ENCODE measurements at places on chromosomes 11 and 22. TPM values are rescaled to one million over a fixed set of nuclear protein-coding genes. Genes with fewer than 3 reads are reported as not detected.

GRCh38 chr11:134521001-134521400, 109.0 kb upstream of the B3GAT1 start:
- no peak overlapping the region for H3K4me3 ChIP-seq
- H3K36me3 ChIP-seq, result no peaks in the 10 kb centered on the region
- H3K4me1 ChIP-seq, result no peaks in the 10 kb centered on the region
- H3K27me3 ChIP-seq, result no peaks in the 10 kb centered on the region
- peak; percentile 10 for DNase-seq
- no peak overlapping the region for H3K27ac ChIP-seq

Gene MMP27
- total RNA-seq, result not detected

Gene RIMBP3B
- 0.39 TPM for total RNA-seq

DNA sequence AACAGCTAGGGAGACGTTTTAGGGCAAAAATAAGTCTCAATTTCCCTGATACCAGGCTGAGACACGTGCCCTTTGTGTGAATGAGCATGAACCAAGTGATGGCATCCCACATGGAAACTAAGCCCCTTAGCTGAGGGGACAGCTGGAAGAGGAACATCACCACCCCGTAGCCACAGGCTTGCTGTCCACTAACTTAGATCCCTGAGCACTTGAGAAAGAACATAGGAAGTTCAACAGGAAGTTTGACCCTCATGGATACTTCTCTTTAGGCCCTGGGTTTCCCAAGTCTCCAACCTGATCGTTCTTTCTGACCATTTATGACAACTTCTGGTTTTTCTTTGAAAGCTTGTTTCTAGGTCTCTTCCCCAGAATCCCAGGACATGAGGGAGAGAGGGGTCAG, 11.6 kb upstream of the CKAP5 start:
- H3K27ac ChIP-seq, result no peak overlapping the region
- no peaks in the 10 kb centered on the region for H3K36me3 ChIP-seq
- no peak overlapping the region for H3K4me3 ChIP-seq

DNA sequence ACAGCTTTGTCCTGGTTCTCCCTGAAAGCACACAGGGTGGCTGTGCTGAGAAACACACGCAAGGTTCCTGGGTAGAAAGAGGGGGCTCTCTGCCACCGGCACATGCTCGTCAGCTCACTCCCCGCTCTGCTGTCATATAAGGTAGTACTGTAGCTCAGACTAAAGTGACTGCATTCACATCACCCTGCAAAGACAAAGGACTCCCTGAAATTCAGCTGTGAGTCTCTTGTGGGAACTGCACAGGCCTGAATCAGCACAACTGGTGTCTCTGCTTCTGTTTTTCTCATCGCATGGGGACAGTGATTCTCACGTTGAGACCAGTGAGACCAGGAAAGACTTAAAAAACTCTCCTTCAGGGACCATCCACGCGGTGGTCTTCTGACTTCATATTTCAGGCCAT, 124.1 kb upstream of the BID start:
- H3K4me3 ChIP-seq, result no peak overlapping the region
- DNase-seq, result no peak
- H3K36me3 ChIP-seq, result no peaks in the 10 kb centered on the region

- H3K27me3 ChIP-seq, result no peaks in the 10 kb centered on the region
- H3K36me3 ChIP-seq, result no peaks in the 10 kb centered on the region
- no peak for DNase-seq
- no peaks in the 10 kb centered on the region for H3K4me1 ChIP-seq
- no peak overlapping the region for H3K4me3 ChIP-seq
- H3K27ac ChIP-seq, result no peak overlapping the region
These were observed 86.0 kb downstream of the C11orf87 start for GRCh38 chr11:109507836-109508561.

GRCh38 chr22:45271667-45272201, 13.0 kb upstream of the UPK3A start:
- H3K4me3 ChIP-seq, result no peak overlapping the region
- DNase-seq, result no peak
- H3K27ac ChIP-seq, result no peak overlapping the region
- no peaks in the 10 kb centered on the region for H3K27me3 ChIP-seq
- H3K36me3 ChIP-seq, result no peaks in the 10 kb centered on the region

Gene KCNJ1
- not detected for total RNA-seq

All from CD8-positive, alpha-beta memory T cell (primary cell).